ENCODE measurements at places on chromosomes 7 and 10. TPM values are rescaled to one million over a fixed set of nuclear protein-coding genes. Genes with fewer than 3 reads are reported as not detected.

The CFAP43 gene
- not detected for polyA plus RNA-seq

- DNase-seq, result no peak
Measured at GRCh38 chr10:52442576-52442975, 128.5 kb downstream of the DKK1 start.

DNA sequence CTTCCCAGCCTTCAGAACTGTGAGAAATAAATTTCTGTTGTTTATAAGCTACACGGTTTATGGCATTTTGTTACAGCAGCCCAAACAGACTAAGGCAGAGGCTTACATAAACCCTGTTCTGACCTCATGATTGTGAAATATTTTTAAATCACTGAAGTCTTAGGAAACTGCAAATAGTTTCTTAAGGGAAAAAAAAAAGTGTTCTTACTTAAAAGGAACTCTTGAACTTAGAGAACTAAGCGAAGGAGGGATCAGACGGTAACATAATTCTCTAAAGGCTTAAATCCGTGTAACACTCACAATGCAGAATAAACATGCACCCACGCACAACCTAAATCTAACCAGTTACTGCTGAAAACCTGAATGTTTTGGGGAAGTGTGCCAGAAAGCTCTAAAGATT lies 749.1 kb upstream of the LRRTM3 start:
- DNase-seq, result no peak

DNA sequence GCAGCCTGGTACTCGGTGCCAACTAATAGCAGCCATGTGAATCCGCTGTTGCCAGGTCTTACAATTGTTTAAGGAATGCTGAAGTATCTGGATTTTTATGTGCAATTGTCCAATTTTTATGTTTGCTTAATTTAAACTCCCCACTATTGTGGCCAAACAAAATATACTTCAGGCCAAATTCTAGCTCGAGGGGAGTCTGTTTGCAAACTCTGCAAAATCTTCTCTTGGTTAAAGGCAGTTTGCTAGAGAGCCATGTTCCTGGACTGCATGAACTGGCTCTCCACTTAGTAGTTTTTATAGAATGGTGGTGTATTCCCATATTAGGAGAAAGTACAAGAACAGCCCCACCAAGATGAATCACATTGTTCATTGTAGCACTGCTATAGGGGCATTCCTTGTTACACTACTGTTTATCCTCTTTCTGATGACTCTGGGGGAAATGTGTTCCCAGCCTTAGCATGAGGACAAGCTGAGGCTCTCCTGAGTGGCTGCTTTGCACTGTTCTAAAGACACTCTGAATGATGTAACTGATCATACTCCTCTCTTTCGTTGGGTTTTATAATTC lies 178.0 kb upstream of the GLI3 start:
- DNase-seq, result no peak

GRCh38 chr7:33677556-33677955 lies 227.8 kb upstream of the BMPER start:
- no peak for DNase-seq
